SHP77 treated with DMSO at 0.1 percent for 48 hours (cell line): ENCODE measurements at places on chromosomes 2 and 18.

- DNase-seq: no peak
These were observed 9.2 kb upstream of the TMEM247 start for GRCh38 chr2:46470114-46470628.

DNA sequence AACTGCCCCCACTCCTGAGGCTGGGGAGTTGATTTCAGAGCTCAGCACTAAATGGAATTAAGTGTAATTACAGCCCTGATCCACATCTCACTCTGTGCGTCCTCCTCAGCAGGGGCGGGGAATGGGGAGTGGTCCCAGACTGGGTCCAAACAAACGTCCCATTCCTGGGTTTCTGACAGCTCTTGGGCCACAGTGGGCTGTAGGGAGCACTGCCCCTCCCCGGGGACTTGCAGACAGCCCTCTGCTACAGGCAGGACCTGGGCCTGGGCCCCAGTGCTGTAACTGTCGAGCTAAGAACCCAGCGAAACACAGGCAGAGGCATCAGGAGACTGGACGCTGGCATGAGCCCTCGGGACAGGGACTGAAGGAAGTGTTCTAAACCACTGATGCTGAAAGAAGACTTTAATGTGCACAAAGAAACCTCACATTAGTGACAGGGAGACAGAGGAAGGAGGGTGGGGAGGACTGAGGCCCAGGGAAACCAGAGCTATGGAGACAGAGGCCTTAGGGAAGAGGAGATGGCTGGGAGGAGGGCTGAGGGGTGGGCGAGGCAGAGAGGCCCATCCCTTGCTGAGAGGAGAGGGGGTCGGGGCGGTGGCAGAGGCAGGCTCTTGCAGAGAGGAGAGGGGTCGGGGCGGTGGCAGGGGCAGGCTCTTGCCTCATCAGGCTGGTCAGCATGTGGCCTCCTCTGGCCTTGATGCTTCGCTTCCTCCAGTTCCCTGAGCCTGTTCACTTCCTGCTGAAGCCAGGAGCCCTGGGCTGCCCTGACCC, 5.8 kb upstream of the SEMA4C start:
- DNase-seq: no peak

DNA sequence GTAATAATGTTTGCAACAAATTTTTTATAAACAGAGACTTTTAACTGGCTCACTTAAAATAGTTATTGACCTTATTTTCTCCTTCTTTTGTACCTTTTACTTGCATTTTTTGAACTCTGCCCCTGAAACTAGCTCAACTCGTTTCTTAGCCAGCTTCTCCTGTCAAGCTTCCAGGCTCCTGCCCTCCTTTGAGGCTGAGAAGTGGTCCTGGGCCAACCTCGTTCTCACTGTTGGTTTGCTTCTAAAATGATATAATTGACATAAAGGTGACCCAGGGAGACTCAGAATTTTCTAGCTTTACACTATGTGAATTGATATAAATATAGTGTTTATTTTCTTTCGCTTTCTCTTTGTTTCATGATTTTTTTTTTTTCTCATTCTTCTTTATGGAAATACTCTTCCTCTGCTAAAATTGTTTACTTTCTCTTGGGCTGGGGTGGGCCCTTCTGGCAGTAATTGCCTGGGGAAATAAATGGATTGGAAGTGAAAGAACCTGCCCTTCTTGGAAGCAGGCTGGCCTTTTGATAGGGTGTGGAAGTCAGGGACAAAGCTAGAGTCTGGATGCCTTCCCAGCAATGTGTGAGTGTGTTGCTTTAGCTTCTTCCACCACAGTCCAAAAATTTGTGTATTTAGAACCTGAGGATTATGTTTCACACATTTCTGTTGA, 30.7 kb downstream of the GPD2 start:
- no peak for DNase-seq

DNA sequence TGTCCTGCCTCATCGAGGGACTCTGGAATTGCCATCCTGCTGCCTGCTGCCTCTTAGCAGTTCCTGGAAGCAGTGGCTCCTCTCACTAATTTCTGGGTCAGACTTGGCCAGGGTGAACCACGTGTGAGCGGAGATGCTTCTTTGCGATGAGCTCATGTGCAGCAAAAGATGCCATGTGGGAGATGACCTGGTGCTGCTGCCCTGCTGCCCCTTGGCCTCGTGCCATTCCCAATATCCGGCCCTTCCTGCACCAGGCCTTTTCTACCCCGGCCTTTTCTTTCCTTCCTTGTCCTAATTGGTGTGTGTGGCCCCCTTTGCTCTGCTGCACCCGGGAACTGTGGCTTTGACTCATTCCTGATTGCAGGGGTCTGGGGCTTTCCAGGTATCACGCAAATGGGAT, 296.9 kb upstream of the HS6ST1 start:
- no peak for DNase-seq

- no peak for DNase-seq
These were observed 174.2 kb downstream of the TMEM247 start for GRCh38 chr2:46653539-46653938.

DNA sequence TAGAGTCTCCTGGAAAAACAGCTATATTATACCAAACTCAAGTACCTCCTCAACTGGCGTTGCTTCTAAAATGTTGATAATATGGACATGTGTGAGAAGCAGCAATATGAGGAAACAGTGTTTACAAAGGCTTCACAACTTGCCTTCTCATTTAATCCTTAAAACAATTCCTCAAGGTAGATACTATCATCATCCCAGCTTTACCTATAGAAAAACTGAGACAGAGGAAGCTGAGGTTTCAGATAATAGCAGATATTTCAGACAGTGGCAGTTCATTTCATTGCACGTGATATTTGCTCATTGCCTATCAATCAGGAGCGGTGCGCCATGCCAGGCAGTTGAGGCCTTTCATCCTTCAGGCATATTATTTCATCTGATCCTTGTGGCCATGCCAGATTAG, 8.3 kb downstream of the GALNT5 start:
- no peak for DNase-seq

- no peak for DNase-seq
These were observed 35.5 kb downstream of the RPRD1A start for GRCh38 chr18:36031903-36032302.

DNA sequence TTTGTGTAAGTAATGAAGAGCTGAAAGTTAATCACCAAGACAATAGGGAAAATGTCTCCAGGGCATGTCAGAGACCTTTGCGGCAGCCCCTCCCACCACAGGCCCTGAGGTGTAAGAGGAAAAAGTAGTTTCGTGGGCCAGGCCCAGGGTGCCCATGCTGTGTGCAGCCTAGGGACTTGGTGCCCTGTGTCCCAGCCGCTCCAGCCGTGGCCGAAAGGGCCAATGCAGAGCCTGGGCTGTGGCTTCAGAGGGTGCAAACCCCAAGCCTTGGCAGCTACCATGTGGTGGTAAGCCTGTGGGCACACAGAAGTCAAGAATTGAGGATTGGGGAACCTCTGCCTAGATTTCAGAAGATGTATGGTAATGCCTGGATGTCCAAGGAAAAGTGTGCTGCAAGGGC, 52.5 kb downstream of the CENPO start:
- DNase-seq: no peak
